ENCODE measurements at places on chromosomes 3 and 15.

DNA sequence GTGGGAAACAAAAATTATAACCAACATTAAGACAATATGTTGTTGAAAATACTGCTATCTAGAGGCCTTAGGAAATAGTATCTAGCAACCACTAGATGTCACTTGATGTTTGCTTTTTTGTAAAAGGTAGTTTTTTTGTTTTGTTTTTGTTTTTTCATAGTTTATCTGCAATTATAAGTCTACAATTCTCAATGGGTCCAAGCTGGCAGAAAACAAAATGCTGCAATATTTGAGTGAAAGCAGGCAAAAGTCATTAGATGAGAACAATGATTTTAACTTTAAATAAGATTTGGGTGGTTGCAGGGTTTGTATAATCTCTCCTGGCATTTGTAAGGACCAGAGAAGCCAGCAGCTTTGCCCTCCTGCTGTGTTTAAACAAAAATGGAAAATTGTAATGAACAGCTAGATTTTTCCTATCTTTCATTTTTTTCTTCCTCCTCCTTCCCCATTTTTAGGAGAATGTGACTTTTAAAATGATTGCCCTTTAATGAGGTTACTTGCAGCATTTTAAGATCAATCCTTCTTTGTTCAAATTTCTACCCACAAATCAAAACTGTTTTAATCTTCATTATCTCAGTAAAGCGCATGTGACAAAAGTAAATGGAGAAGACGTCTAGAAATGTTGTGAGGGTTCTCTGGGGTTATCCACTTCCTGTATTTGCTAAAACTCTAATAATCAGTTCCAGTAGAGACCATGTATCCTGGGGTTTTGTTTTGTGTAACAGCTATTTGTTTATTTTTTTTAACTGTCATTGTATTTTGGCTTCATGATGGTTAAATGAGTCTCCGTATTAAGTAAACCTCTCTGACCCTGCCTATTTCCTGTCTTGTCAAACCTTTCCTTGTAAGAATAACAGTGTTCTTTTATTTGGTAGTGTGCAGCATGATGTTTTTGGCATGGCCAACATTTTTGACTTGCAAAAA, 27.3 kb downstream of the DUT start:
- no peak for DNase-seq

DNA sequence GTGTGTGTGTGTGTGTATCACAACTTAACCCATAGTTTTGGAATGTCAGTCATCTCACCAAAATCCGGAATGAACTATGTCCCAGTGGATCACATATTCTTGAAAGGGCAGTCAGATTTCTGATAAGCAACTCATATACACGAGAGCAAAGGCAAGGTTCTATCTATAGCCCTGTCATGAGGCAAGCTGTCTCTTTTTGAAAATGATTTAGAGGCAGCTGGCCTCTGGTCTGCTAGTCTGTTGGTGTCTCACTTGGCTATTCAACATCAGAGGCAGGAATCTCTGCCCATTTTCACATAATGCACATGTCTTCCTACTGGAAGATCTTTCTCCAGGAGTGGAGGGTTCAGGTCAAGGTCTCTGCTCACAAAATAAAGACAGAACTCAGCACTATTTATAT, 79.8 kb downstream of the CNTN6 start:
- no peak for DNase-seq

GRCh38 chr3:177776661-177777101, 579.4 kb upstream of the TBL1XR1 start:
- DNase-seq, result peak; percentile 1

DNA sequence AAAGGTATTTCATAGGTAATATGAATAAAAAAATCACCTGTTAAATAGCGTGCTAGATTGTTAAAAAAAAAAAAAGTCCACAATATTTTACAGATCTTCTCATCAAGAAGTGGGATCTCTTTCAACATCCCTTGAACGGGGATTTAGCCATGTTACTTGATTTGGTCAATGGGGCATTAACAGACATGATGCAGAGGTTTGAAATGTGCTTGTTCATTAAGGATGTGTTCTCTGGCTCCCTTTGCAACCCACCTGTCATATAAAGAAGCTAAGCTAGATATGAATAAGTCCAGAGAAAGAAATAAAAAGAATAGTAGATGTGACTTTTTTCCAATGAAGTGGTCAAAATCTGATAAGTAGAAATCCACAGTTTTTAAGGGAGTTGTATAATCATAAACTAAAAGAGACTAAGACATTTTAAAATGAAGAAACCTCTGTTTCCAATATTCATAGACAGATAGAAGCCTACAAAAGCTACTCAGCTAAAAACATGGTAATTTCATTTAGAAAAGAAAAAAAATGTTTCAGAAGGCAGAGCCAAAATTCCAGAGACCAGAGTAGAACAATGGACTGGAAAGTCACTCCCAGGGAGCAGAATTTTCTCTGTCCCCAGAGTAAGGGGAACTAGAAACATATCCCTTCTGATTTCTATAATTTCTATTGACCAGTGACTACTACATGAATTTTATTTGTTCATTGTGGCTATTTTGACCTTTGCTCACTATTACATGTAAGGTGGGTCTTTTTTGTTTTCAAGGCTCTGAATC, 79.2 kb downstream of the PLSCR2 start:
- DNase-seq, result no peak

GRCh38 chr3:43176666-43177065, 70.8 kb upstream of the POMGNT2 start:
- no peak for DNase-seq

- DNase-seq, result no peak
Observed at GRCh38 chr3:4841776-4842440, 137.3 kb upstream of the BHLHE40 start.

- DNase-seq, result no peak
Observed at GRCh38 chr3:6097556-6097955, 763.4 kb upstream of the GRM7 start.

DNA sequence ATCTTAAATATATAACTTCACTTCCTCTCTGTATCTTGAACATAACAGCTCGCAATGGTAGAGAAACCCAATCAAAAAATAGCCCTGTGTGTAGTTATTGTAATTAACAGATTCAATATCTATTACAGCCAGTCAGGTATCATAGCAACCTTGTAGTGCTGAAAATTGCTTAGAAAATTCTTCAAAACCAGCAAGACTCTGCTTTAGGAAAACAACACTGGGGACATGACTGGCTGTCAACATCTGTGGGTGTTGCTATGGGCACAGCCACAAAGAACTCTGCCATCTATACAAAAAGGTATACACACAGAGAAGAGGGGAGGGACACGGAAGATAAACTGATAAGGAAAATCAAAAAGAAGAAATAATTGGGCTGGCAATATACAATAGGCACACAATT, 101.2 kb downstream of the WDR72 start:
- no peak for DNase-seq

GRCh38 chr3:195021692-195022091, 249.3 kb downstream of the XXYLT1 start:
- peak; percentile 37 for DNase-seq

- DNase-seq, result no peak
Observed at GRCh38 chr3:110512961-110513360, 558.7 kb upstream of the NECTIN3 start.

- no peak for DNase-seq
Observed at GRCh38 chr3:69558912-69559311, 173.0 kb upstream of the FRMD4B start.

DNA sequence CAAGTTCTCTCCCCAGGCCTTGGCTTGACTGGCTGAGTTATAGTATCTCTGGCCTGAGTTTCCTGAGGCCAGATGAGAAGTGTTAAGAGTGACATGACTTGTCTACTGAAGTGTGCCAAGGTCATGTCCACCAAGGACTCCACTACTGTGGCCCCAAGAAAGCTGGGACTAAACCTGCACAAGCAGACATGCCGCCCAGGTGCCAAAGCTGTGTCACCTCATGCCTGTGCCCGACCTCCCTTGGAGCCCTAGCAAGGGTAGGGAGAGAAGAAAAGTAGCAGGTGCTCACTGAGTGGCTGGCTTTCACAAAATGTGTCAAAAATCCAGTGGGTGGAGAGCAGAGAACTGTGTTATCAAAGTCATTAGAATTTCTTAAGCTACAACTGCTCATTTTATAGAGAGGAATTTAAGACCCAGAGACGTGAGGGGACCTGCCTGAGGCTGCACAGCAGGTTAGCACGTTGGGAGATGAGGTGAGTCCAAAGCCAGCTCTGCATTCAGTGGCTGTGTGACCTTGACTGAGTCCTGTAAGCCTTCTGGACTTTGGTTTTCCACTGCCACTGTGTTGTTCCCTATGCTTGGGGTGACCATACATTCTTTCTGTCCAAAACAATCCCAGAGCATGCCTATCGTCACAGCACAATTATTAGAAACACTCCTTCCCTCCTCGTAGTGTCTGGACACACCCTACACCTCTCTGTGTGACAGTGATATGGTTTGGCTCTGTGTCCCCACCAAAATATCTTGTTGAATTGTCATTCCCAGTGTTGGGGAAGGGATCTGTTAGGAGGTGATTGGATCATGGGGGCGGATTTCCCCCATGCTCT, 5.0 kb upstream of the LYSMD4 start:
- DNase-seq, result no peak
